MM.1S (cell line): ENCODE measurements at places on chromosomes 7 and 10.
A peak's percentile ranks its signal among the peaks of the same experiment; 100 is the strongest.

GRCh38 chr7:98878365-98879197, at the start of gene TRRAP:
Gene TRRAP (plus strand): TSS chr7:98878532. CDS start chr7:98881151, 2,619 bp downstream.
- peak; percentile 66 for DNase-seq

GRCh38 chr10:71230656-71231025, 18.3 kb downstream of the UNC5B start:
- DNase-seq: no peak

DNA sequence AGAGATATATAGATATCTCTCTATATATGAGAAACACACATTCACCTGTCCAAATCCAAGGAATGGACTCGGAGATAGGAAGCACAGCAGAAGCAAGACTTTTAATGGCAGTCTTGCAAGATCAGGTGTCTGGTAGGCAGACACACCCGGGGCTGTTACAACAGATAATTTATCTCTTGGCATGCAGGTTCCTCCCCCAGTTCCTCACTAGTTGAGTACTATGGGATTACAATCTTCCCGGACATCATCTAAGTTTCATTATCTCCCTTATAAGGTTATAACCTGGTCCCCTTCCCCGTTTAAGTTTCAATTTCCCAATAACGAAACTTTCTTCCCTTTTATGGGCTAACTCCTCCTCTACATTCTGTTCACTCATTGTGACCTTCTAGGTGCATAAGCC, 399.3 kb downstream of the PPP1R3A start:
- no peak for DNase-seq

- no peak for DNase-seq
These were observed 131.5 kb downstream of the ATE1 start for GRCh38 chr10:121796342-121796741.

DNA sequence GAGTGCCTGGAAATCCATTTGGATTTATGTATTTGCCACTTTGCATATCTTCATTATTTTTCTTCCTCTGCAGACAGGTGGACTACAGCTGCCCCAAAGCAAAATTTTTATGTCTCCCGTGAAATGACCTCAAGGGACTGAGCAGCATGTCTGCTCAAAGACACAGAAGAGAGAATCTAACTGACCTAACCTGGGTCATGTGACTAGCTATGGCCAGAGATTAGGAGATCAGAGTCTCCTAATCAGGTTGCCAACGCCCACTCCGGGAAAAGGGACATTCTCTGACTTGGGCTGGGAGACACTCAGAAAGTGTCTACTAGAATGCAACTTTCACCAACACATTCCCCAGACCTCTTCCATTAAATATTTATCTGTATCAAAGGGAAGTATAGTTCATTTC, 2.5 kb upstream of the BAMBI start:
- DNase-seq: no peak

GRCh38 chr7:98000356-98000755, 10.4 kb upstream of the OCM2 start:
- peak; percentile 72 for DNase-seq

GRCh38 chr10:62818426-62819011, 2.4 kb upstream of the EGR2 start:
- DNase-seq: no peak

- peak; percentile 3 for DNase-seq
These were observed 168.1 kb downstream of the FAM107B start for GRCh38 chr10:14606633-14607032.

GRCh38 chr10:10796061-10796773, 221.5 kb upstream of the CELF2 start:
- no peak for DNase-seq

GRCh38 chr7:150668472-150668911, 17.0 kb upstream of the GIMAP2 start:
- peak; percentile 51 for DNase-seq

- DNase-seq: no peak
These were observed 9.2 kb upstream of the SFRP5 start for GRCh38 chr10:97780841-97781617.

DNA sequence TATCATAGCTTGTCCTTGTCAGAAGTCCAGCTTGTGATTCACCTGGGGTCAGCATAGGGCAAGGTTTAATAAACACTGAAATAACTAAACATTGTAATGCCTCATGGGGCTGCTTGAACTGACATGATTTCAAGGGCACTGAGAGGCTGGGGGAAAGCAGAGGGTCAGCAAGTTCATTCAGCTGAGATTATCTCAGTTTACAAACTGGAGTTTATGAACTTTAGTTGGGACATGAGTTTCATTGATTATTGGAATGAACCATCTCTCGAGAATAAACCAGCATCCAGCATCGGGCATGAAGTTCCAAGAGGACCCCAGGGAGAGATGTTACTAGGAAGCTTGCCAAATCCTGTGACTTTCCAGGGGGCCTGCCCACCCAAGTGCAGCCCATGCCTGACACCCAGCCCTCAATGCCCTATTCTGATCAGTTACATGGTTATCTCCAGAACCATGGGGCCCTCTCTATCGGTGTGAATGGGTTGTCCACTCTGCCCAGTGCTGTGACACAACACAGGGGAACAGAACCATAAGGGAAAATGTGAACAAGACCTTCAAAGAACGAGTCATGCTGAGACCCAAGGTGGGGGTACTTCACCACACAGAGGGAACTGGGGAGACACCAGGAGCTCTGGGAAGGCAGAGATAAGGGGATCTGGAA, 7.9 kb upstream of the CYP3A7 start:
- no peak for DNase-seq

GRCh38 chr10:130729876-130730275, 581.6 kb downstream of the TCERG1L start:
- no peak for DNase-seq

DNA sequence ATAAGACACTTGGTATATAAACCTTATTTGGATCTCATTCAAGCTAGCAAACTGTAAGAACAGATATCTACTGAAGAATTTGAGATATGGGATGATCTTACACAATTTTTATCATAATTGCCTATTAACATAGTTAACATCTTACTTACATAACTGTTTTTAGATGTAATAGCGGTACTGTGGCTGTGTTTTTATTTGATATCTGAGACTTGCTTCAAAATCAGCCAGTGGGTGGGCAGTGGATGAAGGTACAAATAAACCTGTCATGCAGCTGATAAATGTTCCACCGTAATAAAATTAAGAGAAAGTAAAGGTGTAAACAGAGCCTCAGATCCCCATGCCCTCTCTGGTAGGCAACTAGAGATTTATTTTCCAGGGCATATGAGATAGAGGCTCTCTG, 28.4 kb upstream of the PTPRN2 start:
- DNase-seq: no peak

GRCh38 chr7:139618482-139619366, 95.2 kb downstream of the CLEC2L start:
- DNase-seq: peak; percentile 13

GRCh38 chr10:48974510-48975156, 35.0 kb upstream of the LRRC18 start:
- no peak for DNase-seq

GRCh38 chr10:96955794-96956193, 123.7 kb downstream of the LCOR start:
- no peak for DNase-seq

DNA sequence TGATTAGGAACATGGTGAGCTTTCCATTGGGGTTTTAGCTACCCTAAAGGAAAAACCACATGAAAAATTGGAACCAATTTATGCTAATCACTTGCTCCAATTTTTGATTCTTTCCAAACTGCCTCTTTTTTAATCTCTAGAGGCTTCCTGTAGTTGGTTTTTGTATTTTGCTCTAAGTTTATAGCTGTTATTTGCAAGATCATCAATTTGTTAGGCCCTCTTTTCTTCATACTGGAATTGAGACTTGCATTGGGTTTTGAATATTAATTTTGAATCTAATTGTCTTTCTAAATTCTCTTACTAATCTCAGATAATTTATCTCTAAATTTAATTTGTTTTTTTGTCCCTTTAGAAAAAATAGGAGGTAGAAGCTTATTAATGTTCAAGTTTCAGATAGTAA, 713.3 kb downstream of the REEP3 start:
- no peak for DNase-seq

DNA sequence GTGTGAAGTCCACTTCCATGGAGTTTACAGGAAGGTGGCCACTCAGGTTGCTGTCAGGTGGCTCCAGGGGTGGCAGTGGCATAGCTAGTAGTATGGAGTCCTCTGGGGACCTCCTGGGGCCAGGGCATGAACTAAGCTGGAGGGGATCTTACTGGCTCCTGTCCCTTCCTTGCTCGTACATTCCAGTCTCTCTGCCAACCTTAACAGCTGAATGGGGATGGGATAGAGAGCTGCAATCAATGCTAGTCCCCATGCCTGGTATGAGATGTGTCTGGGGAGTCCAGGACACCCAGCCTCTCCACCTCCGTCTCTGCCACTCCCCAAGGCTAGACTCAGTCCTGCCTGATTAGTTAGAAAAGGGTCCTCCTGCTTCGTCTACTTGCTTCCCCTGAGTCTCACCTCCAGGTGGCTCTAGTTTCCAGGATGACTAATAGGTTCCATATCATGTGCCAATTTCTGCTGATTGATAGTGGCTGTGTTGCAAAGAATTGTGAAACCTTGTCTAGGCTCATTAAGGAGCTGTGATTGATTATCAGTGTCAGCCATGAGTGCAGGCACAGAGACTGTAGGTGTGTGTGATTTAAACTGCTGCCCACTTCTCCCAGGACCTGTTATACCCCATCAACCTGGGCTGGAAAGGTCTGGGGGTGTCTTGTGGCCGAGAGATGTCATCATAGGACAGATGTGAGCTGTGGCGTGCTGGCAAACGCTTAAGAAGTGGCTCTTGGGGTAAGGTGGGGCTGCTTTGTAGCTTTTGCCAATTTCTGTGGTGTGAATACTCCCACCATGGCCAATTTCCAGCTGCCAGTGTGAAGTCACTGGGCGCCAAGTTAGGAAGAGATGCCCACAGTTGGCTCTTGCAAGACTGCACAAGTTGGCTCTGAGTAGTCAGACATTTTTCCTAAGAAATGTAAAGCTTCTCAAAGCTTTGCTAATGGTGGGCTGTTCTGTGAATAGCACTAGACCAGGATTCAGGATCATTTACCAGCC, 59.8 kb downstream of the COL13A1 start:
- no peak for DNase-seq

- DNase-seq: no peak
These were observed 724.0 kb downstream of the GRID1 start for GRCh38 chr10:85642421-85643170.

GRCh38 chr7:100895701-100895955, at the start of gene ACHE:
Gene ACHE (minus strand): TSS chr7:100895888. CDS start chr7:100894232, 1,656 bp downstream.
- DNase-seq: no peak

DNA sequence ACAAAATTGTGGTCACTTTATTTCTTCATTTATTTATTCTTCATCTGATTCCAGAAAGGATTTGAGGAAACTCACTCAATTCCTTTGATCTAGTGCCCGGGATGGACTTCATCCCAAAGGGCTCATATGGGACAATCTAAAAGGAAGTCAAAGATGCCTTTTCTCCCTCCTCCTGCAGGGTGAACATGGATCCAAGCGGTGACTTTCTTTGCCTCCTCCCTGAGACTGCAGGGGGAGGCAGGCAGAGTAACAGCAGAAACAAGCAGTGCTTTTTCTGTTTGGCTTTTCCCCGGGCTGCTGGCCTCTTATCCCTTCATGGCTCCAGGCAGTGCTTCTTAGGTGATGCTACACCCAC, 10.0 kb upstream of the DNMBP start:
- no peak for DNase-seq

- DNase-seq: no peak
These were observed 35.2 kb downstream of the CYP17A1 start for GRCh38 chr10:102801978-102802377.

DNA sequence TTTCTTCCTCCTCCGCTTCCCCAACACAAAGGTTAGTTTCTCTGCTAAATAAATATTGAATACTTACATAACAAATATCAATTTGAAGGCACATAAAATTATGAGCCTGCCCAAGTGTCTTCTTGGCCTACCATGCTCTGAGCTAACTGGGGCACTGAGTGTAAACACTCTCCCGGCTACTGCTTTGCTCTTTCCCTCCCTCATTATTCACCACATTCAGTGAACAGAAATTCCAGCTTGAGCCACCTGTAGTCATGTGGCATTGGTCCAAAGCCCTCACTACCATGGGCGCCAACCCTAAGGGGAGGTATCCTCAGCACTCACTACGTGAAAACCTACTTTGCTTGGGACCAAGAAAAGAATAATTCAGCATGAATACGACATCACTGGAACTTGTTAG, 409.0 kb downstream of the KCNMA1 start:
- no peak for DNase-seq

GRCh38 chr10:129027906-129028305, 439.1 kb upstream of the MGMT start:
- peak; percentile 74 for DNase-seq

DNA sequence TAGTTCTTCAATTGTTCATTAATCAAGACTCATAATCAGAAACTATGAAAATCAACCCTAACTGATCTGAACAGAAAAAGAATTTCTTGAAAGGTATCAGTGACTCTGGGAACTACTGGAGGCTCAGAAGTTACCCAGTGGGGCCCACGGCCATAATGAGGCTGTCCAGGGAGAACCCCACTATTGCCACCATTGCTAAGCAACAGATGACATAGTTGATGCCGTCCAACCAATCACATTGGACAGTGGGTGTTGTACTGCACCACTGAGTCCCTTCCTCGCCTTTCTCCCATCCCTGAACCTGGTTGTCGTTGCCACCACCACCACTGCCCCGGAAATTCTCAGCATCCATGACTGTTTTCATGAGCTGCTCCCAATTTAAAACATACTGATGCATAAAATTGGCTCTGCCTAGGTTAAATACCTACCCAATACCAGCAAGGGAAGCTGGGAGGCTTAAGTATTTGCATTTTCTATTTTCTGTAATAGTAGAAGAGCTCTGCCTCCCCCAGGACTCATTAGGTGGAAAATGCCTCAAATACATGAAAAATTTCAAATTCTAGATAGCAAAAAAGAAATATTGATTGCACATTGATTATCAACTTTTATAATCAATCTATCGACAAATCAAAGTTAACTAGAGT, 26.7 kb upstream of the USP6NL start:
- no peak for DNase-seq

GRCh38 chr7:130298544-130299326, 5.8 kb downstream of the CPA4 start:
- DNase-seq: no peak

DNA sequence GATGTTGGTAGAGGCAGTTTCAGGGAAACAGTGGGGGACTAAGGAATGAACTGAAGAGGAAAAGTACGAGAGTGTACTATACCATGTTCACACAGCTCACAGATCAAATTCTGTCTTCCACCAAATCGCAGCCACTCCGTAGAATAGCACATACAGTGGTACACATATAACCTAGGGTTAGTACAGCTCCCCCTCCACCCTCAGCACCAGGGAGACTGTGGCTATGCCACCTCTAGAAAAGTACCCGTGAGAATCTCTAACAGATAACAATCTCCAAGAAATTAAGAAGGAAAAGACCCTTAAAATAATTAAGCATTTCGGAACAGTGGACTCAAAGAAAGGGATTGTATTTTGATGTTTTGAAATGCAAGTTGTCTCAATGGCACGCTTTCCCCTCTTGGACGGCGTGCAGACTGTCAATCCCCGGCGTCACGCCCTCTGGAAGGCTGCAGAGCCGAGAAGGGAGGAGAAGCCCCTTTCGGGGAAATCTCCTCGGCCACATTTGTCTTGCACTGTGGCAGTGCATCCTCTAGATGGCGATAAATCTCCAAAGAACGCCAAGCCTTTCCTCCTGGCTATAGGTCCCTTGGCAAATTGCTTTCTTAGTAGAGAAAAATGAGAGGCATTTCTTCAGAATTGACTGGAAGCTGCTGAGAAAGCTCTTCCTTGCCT, 345.0 kb downstream of the REEP3 start:
- DNase-seq: peak; percentile 57
